NCI-H187 treated with DMSO at 0.1 percent for 48 hours (cell line): ENCODE measurements at places on chromosomes 7 and 10.

DNA sequence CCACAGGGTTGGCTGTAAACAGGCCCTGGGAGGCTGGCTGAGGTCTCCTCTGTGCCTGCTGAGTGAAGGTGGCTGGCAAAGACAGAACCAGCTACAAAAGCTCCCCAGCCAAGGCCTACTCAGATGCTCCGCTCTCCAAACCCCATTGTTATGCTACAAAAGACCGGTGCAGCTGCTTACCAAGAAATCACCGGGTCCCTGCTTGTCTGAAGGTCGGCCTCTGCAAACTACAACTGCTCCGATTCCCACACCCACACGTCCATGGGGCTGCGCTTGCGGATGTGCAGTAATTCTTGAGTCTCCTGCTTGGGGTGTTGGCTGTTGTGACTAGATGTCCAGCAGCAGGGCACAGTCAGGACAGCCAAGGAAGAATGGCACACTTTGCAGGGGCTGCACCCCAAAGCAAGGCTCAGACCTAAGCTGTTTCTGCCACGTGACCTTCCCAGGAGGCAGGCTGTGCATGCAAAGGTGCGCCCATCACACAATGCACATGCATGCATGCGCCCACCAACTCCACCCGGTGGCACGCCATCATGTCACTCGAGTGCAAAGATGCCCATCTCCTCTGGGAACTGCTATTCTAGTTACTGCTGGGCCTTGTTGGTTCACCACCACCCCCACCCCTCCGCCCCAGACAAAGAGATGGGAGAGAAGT, 97.8 kb downstream of the OAT start:
- no peak for DNase-seq

- DNase-seq = no peak
These were observed 171.3 kb upstream of the ITGB1 start for GRCh38 chr10:33129141-33129995.

- no peak for DNase-seq
These were observed 127.5 kb downstream of the TMEM178B start for GRCh38 chr7:141201145-141201885.

DNA sequence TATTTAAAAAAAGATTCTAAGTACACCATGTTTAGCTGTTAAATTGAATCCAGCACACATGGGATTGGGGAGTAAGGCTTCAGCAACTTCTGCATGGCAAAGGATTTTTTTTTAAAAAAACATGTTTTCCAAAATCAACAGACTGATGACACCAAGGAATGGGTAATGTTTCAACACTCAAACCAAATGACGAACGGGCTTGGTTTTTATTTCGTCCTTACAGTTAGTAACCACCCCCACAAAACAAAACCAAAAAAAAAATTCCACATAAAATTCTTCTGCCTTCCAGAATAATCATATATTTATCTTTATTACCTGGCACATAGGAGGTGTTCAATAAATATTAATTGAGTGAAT, 45.7 kb downstream of the ICA1 start:
- DNase-seq = no peak

- DNase-seq = no peak
These were observed 440.2 kb downstream of the GLRX3 start for GRCh38 chr10:130576427-130576826.

- no peak for DNase-seq
These were observed 799.0 kb downstream of the NRG3 start for GRCh38 chr10:82674036-82674435.

DNA sequence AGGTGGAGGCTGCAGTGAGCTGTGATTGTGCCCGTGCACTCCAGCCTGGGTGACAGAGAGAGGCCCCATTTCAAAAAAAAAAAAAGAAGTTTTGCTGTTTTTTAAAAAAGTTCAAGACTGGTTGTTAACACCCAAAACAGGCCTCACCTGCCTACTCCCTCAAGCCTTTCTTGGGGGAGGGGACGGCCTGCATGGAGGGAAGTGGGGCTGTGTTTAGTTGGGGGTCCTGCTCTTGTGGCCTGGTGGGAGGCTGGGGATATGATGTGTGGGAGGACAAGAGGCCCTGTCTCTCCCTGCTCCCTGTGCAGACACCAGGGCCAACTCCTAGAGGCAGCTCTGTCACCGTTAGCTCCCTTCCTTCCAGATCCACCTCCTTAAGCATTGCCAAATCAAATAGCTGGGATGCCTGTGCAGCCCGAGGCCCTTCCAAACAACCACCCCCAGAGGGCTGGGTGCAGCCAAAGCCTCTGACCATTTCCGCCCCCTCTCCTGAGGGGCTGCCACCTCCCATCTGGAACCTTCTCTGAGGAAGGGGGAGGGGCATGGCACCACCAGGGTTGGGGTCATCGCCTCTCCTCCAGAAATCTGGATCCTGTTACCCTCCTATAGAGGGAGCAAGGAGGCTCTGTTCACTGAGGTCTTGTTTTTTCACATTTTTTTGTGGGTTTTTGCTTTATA, 32.9 kb upstream of the ANKRD2 start:
- DNase-seq = no peak

GRCh38 chr7:142338633-142339501, 81.0 kb upstream of the PRSS58 start:
- peak; percentile 49 for DNase-seq

DNA sequence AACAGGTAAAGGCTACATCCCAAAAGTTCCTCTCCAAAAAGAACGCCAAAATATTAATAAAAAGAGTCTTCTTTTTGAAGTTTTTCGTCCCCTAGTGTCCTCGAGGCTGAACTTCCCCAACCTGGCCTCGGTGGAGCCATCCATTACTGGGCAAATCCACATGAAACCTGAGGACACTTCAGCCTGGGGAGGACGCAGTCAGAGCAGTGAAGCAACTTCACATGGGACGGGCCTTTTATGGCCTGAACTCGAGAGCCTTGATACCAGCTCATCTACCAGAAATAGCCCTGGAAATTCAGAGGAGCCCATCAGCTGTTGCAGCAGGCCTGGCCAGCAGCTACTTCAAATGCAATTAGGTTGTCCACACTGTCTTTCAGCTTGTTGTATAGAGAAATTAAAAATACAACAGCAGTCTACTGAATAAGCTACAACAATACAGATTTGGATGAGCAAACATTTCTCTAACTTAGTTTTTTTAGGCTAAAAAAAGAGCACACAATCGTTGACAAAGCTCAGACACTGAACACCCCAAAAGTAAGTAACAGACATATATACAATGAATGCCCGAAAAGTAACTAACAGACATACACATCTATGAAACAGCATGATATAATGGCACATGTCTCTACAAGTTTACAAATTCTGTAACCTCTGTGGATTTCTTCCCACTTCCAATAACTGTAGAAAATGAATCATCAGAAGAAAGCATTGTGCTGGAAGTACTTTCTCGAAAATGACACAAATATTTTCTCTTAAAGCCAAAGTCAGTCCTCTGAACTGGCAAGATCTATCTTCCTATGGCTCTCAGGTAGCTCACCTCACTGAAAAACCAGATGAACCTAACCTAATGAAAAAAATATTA, at the start of gene SVIL:
SVIL (minus strand) TSS at position 208 of the 862 bp plus-strand sequence. CDS start 79,913 bp downstream, outside the sequence.
- DNase-seq = no peak

- DNase-seq = no peak
These were observed 19.4 kb downstream of the CDK13 start for GRCh38 chr7:39969431-39969830.

DNA sequence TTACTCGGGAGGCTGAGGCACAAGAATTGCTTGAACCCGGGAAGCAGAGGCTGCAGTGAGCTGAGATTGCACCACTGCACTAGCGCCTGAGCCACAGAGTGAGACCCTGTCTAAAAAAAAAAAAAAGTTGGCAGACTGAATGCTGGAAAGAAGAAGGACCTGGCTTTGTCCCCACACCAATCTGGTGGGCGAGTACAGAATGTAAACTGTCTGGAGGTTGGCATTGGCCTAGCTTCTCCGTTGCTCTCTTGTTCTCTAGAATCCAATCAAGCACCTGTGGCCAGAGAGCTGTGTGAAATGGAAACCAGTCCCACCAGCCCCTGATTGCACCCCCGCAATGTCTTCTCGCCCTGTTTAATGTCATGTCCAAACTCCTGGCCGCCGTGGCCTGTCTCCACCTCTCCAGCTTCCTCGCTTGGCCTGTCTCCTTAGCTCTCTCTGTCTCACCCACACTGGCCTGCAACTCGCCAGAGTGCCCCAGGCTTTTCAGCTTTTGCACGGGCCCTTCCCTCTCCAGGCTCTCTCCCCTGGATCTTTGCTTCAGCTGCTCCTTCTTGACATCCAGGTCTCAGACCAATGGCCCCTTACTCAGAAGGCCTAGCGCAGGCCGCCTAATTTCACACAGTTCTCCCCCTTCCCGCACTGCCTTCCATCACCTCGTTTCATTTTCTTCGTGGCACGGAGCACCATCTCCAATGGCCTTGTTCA, 670 bp upstream of the AGK start:
- no peak for DNase-seq

- DNase-seq = no peak
These were observed 140.9 kb downstream of the LHFPL3 start for GRCh38 chr7:104469166-104469820.

GRCh38 chr7:114956702-114957101, 34.8 kb downstream of the MDFIC start:
- no peak for DNase-seq
